NCI-H146 (cell line): ENCODE measurements at places on chromosomes 1 and 21.

DNA sequence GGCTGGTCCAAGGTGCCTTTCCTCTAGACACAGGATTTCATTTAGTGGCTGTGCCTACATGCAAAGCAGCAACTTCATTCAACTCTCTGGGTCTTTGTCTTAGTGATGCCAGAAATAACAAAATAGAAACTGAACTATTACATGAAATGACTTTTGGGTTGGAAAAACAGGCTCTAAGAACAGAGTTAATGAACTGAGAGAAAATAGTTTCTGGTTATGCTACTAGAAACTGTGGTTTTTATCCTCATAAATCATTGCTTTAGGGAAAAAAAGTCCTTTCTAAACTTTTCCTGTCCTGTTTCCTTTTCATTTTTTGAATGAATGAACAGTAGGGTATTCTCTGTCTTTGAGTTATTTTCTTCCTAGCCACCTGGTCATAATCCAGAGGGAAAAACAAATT, 424.0 kb downstream of the KIF26B start:
- DNase-seq, result no peak

DNA sequence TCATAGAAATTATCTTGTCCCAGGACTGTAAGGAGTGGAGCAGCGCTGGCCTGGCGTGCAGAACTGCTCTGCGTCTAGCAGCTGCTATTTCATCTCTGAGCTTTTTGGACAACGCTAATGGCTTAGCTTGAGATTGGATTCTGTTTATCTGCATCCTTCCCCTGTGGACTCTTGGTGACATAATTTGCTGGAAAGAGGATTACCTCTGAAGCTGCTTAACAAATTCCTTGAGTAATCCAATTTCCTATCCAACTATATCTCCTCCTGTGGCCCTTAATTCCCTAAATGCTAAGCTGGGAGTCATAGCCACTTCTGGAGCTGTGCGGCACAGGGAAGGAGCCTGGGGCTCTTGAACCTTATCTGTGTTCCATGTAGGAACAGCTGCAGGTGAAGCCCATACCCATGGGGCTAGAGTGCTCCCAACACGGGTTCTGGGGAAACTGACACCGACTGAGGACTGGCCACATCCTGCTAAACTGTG, 43.2 kb downstream of the IL6R start:
- no peak for DNase-seq

- DNase-seq, result peak; percentile 44
Measured at GRCh38 chr1:24830680-24831272, 85.5 kb downstream of the CLIC4 start.

- no peak for DNase-seq
Measured at GRCh38 chr1:5662086-5662743, 330.0 kb downstream of the NPHP4 start.

DNA sequence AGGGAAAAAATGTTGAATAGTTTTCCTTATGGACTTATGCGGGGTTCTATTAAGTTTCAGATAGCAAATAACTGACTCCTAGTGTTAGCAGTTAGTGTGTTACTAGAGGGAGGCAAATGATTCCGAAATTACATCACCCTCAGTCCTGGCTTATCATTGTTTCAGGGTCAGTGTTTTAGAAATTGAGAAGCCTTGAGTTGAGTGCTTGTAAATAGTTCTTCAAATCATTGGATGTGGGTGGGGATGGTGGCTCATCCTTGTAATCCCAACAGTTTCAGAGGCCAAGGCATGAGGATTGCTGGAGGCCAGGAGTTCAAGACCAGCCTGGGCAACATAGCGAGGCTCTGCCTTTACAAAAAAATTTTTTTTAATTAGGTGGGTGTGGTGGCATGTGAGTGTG, 21.3 kb downstream of the SOAT1 start:
- DNase-seq, result no peak

GRCh38 chr1:83741770-83742169, 257.2 kb downstream of the TTLL7 start:
- no peak for DNase-seq

DNA sequence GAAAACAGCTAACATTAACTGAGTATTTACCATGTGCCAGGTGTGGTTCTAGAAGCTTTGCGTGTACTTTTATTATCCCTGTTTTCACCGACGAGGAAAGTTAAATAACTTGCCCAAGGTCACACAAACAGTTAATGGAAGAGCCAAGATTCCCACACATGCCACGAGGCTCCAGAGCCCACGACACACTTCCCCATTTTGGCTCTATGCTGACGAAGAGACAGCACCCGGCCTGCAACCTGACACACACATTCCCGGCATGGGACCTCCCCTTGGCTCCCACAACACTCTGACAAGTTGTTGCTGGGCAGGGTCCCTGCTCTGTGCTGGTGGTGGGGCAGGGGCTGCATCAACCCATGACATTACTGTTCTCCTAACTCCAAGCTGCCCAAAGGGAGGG, 52.8 kb downstream of the RAP1GAP start:
- DNase-seq, result no peak

DNA sequence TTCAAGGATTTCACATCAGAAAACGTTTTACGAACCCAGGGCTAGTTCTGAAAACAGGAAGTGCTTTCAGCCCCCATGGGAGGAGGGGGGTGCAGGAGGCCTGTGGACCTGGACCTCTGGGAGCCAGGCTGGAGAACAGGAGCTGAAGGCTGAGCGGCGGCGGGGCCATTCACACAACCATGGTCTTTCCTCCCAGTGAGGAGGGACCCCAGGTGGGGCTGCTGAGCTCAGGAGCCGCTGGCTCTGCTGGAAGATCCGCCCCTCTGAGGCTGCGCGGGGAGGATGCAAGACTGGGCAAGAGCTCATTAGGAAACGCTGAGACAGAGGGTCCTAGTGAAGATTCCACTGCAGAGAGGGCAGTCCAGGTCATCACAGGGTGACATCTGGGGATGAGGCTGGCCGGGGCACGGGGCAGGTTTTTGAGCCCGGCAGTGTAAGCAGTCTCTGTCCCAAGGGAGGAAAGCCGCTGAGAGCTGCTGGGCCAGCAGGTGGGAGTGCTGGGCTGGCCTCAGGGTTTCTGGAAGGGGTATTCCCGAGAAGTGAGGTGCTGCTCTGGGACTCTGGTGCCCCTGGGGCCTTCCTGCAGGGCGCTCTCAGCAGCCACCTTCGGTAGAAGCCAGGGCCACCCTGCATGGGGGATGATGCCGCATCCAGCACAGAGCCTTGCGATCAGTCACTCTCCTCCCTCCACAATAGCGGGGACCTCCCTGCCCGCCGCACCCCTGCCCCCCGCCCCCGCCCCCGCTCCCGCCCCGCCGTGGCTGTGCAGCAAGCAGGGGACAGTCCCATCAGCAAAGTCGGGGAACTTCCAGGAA, 7.5 kb downstream of the MX2 start:
- no peak for DNase-seq

- DNase-seq, result no peak
Measured at GRCh38 chr1:21007876-21008275, 168.8 kb downstream of the EIF4G3 start.

DNA sequence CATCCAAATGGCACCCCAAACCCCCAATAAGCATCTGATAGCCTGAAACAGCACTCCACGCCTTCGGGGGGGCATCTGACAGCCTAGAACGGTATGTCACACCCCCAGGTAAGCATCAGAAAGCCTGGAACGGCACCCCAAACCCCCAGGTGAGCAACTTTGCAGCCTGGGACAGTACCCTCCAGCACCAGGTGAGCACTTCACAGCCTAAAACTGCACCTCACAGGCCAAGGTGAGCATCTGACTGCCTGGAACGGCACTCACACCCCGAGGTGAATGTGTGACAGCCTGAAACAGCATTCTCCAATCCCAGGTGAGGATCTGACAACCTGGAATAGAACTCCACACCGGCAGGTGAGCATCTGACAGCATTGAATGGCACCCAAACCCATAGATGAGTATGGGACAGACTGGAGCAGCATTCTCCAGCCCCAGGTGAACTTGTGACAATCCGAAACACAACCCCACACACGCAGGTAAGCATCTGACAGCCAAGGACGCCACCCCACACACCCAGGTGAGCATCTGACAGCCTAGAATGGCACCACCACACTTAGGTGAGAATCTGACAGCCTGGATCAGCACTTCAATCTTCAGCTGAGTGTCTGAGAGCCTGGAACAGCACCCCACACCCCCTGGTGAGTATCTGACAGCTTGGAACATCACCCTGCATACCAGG, 18.3 kb upstream of the MMEL1 start:
- DNase-seq, result no peak

DNA sequence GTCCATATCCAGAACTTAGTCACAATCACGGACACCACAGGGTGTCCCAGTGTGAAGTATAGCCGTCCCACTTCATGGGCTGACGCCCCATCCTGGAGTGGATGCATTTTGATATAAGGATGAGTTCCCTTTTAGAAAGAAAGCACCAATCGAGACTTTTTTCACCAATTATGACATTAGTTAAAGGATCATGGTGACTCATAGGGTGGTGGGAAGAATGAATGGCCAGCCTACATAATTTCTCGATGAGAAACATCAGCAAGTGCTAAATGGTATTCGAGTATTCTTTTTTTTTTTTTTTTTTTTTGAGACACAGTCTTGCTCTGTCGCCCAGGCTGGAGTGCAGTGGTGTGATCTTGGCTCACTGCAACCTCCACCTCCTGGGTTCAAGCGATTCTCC, 38.5 kb upstream of the USP1 start:
- DNase-seq, result no peak

- no peak for DNase-seq
Measured at GRCh38 chr1:169563650-169564049, 22.6 kb downstream of the F5 start.

DNA sequence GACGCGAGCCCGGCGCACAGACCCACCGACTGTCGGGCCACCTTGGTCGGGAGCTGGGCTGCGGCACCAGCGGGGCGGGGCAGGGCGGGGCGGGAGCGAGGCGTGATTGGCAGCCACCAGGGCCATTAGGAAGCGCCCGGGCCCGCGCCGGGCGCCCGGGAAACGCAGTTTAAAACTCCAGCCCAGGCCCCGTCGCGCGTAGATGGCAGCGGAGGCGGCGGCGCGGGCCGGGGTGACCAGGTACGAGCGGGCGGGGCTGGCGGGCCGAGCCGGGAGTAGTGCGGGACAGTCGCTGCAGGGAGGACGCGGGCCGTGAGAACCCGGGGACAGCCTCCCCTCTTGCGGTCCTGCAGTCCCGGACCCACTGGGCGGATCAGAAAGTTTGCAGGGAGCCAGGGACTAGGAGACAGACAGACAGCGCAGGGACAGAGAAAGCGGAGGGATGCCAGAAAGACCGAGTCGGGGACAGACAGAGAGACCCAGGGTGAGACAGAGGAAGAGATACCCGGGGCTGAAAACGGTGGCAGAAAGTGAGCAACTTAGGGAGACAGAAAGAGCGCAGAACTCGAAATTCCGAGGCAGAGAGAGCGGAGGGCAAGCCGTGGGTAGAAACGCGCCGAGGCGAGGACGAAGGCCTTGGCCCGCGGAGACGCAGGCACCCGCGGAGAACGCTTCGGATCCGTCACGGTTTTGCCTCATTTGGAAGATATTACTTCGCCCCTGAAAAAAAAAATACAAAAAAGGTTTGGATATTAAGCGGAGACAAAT, at the start of gene DMBX1:
Gene DMBX1 (plus strand): TSS at position 199 of the 768 bp plus-strand sequence. CDS start 17,175 bp downstream, outside the sequence.
- DNase-seq, result peak; percentile 22

GRCh38 chr1:109765483-109765815, 1.7 kb upstream of the EPS8L3 start:
- no peak for DNase-seq

- no peak for DNase-seq
Measured at GRCh38 chr1:212918824-212919223, 31.5 kb upstream of the VASH2 start.

GRCh38 chr1:58839846-58840835, 56.3 kb upstream of the JUN start:
- DNase-seq, result no peak

DNA sequence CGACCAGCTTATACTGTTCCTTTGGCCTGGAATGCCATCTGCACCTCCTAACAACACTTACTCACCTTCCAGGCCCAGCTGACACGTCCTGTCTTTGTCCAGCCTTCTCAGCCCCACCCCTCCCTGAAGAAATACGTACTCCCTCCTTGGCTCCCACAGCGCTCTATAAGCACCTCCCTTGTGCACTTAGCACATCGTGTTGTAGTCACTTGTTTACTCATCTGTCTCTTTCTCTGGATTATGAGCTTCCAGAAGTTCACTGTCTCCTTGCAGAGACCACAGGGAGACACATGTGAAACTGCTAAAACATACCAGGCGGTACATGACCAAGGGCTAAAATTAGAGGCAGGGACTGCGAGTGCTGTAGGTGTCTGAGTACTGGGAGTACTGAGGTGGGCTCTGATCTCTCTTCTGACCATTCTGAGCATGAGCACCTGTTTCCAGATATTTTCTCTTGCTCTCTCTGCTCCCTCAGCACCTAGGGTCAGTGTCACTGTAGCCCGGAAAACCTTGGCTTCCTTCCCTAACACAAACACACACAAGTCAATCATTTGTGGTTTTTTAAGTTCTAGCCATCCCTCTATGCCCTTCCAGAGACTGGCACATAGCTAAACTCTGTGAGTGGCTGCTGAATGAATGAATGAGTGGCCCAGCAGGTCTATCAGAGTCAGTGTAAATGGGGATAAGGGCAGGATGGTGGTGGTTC, 5.1 kb downstream of the DCST1 start:
- DNase-seq, result no peak

GRCh38 chr1:39895731-39896480, 5.8 kb downstream of the MYCL start:
- DNase-seq, result no peak

DNA sequence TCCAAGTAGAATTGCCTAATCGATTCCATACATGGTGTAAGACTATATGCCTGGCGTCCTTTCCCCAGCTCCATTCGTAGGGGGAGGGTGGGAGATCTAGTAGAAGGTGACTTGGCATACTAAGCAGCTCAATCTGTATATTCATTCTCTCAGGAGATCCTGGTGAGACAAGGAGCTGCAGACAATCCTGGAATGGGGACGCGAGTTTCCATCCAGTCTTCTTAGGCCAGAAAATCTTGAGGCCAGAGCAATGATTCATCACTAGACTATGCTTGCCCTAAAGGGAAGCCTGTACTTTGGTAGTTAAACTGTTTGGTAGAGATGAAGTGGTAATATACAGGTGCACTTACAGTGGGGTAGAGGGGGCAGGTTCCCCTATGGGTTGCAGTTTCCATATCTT, 468.7 kb downstream of the ADGRL2 start:
- no peak for DNase-seq

GRCh38 chr21:21156957-21157356, 158.7 kb downstream of the NCAM2 start:
- no peak for DNase-seq

GRCh38 chr21:39924577-39925308, 57.5 kb downstream of the PCP4 start:
- DNase-seq, result no peak

DNA sequence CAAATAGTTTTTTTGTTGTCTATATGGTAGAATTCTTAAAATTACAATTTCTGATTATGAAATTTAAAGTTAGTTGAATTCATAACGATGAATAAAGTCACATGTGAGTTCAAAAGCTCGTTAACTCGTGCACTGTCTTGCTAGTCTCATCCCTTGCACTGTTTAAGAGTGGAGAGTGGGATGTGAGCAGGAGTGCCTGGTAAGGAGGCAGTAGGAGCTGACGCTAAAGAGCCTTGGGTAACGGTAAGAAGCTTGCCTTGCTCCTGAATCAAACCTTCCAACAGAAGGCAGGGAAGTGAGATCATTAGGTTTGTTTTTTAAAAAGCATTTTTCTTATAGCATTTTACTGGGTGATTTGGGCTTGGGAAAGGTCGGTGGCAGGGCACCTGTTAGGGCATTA, 2.3 kb upstream of the FASLG start:
- DNase-seq, result no peak
